ENCODE measurements at places on chromosomes 3 and 15.

DNA sequence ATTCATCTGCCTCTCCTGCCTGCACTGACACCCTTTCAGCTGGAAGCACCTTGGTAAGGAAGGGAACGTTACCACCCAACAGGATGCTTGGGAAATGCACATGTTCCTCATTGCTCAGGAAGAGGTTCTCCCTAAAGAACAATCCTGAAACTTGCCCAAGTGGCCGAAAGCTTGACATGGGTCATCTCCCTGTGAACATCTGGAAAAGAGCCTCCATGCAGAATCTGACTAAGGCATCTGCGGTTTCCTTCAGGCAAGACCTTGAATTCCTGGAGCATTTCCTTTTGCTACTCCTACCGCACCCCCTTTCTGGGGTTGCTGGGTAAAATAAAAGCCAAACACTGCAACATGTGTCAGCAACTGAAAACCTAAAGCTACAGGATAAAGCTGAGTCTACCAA lies 68.7 kb upstream of the SNRK start:
- DNase-seq: peak; percentile 19

- DNase-seq: no peak
Measured at GRCh38 chr15:101139986-101140696, 111.7 kb downstream of the CHSY1 start.

DNA sequence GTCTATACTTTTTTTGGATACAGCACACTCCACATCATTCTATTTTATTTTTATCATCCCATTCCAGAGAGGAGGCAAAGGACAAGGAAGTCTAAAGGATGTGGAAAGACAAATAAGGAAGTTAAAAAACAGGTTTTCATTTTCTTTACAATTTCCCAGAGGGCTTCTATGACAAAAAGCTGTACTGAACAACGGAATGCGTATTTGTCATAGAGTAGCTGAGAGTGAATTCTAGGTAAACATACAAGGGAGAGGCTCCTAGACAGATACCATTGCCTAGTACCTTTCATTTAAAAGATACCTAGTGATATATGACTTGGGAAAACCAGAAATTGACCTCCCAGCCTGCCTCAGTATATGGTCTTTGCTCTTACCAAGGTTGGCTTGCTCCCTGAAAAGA lies 341.7 kb downstream of the FHIT start:
- DNase-seq: no peak

DNA sequence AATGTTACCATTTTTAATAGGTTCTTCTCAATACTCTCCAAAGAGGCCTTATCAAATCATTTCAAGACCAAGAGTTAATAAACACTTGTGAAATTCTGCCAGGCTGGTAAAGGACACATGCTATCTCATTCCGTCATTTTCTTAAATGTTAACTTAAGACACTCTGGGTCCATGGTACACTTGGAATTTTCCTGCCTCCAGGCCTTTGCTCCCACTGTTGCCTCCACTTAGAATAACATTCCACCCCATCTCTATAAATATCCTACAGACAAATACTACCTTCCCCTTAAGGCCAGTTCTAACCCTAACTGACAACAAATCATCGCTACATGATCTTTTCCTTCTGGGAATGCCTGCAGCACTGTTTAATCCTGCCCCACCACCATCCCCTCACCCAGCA lies 24.1 kb downstream of the MAGI1 start:
- DNase-seq: no peak

DNA sequence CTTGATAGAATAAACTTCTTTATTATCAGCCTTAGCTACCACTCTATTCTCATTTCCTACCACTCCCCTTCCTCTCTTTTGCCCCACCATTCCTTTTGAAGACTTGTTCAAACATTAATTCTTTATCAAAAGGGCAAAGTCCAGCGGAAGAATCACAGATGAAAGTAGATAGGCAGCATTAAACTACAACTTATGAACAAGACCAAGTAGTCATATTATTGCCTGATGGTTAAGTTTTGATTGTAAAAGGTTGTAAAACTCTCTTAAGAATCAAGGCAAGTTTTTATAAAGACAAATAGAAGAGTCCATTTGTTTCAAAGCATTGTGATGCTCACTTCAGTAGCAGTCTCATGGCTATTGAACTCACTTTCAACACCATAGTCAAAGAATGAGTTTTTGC lies 22.4 kb upstream of the TGFBR2 start:
- no peak for DNase-seq

DNA sequence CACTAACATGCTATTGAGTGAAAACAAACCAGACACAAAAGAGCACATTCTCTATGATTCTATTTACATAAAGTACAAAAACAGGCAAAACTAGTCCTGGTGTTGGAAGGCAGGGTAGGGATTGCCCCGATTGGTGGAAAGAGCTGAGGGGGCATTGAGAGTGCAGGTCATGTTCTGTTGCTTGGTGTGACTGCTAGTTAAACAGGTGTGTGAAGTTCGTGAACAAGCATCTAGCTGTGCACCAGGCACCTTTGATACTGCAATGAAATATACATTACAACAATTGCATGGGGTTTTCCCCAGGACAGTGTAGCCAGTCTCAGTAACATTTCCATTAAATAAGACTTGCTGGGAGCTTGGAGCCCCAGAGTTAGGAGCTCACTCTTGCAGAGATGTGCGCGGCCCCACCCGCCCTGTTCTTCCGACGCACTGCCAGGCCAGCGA lies 26.3 kb upstream of the THRB start:
- DNase-seq: no peak

- DNase-seq: no peak
Measured at GRCh38 chr3:134066651-134067530, 37.2 kb upstream of the SLCO2A1 start.

DNA sequence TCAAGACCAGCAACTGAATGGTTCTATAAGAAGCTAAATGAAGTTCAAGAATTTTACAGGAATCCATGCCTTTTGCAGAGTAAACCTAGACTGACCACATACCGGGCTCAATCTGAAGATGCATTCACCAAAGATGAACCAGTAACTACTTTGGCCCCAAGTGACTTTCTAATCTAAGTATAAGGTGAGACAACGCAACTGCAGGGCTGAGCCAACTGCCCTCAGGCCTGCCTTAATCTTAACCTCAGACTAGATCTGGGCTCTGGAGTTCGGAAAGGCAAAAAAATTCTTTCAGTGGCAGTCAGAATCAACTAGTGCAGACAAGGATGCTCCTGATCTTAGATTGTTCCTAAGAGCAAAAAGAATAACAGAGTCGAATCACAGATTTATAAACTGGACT lies 48.3 kb downstream of the EXD1 start:
- DNase-seq: no peak

GRCh38 chr15:76575274-76575673 lies 238.7 kb downstream of the ISL2 start:
- DNase-seq: no peak

- peak; percentile 77 for DNase-seq
Measured at GRCh38 chr15:59437817-59438624, at the start of gene FAM81A. Gene FAM81A, plus strand, starts transcription at chr15:59438186. Its CDS starts 20,441 bp downstream, at chr15:59458627.

- no peak for DNase-seq
Measured at GRCh38 chr3:41324156-41324475, 124.8 kb downstream of the CTNNB1 start.

GRCh38 chr3:102269406-102269805 lies 165.4 kb upstream of the ZPLD1 start:
- DNase-seq: no peak

DNA sequence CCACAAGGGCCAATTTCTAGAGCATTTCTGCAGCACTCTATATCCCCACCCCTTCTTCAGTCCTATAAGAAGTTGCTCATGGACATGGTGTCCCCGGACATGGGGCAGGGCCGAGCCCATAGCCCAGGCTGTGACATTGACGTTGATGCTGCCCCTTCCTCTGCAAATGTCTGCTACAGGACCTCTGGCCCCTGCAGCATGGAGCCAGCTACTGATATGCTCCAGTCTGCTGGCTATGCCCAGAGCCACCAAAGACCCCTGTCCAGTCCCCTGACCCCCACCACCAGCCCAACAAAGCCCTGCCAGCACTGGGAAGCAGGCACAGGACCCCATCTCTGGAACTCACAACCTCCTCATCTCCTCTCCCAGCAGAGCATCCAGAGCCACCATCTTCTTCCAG lies 120.1 kb upstream of the SMAD3 start:
- no peak for DNase-seq

DNA sequence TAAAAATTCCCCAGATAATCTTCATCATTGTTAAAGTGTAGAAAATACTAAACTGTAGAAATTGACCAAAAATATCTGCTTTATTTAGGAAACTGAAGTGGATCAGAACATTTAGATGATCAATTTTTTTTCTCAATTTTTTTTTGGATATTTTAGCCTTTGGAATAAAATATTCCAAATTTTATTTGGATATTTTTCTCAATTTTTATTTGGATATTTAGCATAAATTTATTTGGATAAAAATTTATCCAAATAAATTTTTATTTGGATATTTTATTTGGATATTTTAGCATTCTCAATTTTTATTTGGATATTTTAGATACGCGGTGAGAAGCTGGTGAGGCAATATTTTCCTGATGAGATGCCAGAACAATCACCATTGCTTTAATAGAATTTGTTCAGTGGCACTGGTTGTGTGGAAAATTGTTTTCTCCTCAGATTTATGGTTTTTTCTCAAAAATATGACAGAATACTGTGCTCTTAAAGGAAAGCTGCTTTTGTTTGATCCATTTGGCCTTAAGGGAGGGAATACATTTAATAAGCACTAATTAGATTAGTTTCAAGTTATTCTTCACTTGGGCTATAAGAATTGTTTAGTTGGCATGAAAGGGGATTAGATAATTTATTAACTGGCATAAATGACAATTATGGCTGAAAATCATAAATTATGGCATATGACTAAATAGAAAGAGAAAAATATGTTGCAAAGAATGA lies 470.1 kb downstream of the MFSD1 start:
- DNase-seq: no peak

DNA sequence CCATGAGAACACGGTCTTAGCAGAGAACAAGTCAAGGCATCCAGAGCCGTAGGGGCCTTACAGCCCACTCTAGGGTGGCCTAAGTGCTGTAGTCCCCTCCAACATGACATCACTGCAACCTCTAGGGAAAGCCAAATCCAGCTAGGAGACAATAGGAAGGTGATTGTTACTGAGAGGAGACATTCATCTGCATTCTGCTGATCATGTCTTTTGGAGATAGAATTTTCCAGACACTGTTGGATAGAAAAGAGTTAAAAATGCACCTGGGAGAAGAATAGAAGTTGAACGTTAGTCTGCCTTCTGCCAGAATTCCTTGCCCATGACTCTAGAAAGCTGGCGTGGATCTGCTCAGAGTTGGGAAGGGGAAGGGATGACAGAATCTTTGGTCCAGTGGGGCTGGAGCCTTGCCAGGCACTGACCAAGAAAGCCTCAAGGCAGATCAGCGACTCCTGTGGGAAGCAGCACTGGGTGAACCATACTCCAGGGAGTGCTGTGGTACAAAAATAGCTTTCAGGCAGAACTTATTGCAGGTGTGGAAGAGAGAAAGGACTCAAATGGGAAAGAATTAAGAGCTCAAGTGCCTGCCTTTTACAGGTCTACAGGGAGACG lies 44.8 kb upstream of the RAF1 start:
- DNase-seq: peak; percentile 70

DNA sequence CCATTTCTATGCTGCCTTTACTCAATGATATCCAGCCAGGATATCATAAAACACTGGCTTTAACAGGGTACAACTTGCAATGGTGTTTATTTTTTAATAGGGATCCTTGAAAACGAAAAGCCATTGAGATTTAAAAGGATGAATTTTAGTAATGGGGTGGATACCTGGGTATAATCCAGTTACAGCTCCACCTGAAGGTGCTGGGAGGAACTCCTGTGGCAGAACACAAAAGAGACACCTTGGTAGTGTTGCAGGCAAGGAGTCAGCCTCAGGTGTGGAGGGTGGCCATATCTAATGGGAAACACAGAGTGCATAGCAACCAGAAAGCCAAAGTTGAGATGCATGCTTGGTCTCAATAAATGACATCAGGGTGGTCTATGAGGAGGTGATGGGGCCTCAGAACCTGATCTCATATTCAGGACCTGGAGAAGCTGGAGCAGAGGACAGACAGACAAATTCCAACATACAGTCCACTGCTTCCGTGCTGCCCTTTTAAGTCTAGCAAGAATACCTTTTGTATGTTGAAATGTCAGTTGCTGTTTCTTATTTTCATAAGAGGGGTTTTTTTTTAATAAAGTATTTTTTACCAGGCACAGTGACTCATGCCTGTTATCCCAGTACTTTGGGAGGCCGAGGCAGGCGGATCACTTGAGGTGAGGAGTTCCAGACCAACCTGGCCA lies 12.0 kb upstream of the PAQR9 start:
- DNase-seq: no peak

DNA sequence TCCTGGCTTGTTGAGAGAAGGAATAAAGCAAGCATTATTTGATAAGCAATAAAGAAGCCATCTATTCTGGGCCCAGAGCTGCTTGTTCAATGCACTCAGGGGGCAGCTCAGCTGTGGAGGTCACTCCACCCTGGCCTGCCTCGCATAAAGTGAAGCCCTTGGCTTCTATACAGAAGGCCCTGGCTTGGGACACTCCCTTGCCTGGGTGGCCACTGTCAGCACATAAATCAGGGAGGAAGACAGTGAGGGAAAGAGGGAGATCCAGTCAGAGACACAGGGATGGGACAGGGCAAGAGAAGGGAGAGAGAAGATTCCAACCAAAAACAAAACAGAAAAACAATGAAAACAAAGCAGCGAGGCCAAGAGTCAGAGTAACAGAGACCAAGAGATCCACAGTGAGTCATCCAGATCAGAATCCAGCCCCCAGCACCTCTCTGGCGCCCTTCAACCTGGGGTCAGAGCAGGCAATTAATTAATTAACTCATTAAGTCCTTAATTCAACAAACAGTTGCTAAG lies 11.8 kb downstream of the INSYN1 start:
- no peak for DNase-seq

GRCh38 chr15:90412356-90413194 lies 24.5 kb downstream of the IQGAP1 start:
- peak; percentile 89 for DNase-seq

DNA sequence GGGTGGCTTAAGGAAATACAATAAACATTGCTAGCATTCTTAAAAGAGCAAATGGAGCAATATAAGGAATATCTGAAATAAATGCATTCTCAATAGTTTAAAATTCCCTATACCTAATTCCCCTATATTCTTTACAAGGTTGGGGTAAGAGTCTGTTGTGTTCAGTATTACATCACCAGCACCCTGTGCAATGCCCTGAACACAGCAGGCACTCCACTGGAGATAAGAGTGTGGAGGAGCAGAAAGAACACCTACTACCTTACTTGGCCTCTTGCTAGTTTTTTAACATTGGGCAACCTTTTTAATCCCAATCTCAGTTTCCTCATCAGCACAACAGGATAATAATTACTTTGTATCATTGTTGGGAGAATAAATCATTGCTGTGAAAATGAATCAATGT lies 140.2 kb upstream of the PLXND1 start:
- DNase-seq: no peak

- DNase-seq: no peak
Measured at GRCh38 chr3:40677321-40677720, 152.6 kb downstream of the ZNF621 start.

DNA sequence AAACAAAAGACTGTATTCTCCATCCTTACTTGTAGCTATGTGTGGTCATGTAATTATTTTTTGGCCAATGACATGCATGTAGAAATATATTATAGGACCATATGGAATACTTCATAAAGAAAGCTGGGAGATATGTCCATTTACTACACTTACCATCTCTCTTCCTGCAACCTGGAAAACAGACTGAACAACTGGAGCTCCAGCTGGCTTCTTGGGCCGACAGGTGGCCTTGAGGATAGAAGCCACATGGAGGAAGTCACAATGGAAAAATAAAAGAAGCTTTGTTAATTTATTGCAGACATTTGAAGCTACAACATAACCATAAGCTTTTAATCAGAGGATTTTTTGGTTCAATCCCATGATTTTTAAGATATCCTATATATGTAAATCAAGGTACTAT lies 167.9 kb upstream of the CBLB start:
- no peak for DNase-seq
